Daoy (cell line): ENCODE measurements at places on chromosomes 2 and 18. TPM values are rescaled to one million over a fixed set of nuclear protein-coding genes. Genes with fewer than 3 reads are reported as not detected.

Gene SLC23A3
- total RNA-seq = 0.63 and 0.86 TPM in 2 replicates

Gene HOXD10
- 14.8 and 18.6 TPM in 2 replicates for total RNA-seq

Gene ZAP70
- total RNA-seq = 0.33 and 0.46 TPM in 2 replicates

Gene AQP12A
- not detected in 2 replicates for total RNA-seq

Gene DPYSL5
- 1.0 and 1.9 TPM in 2 replicates for total RNA-seq

Gene CGREF1
- 3.4 and 8.6 TPM in 2 replicates for total RNA-seq

Gene NR4A2
- 0.06 TPM in 1 of 2 replicates, not detected in the other for total RNA-seq

Gene SSB
- 172 and 179 TPM in 2 replicates for total RNA-seq

Gene RBM44
- total RNA-seq = 0.06 and 0.30 TPM in 2 replicates

Gene LYG2
- total RNA-seq = not detected in 2 replicates

Gene ADAM23
- total RNA-seq = 1.1 and 2.5 TPM in 2 replicates

Gene MBD5
- 2.9 and 5.1 TPM in 2 replicates for total RNA-seq

Gene SPC25
- 59.7 and 148 TPM in 2 replicates for total RNA-seq

Gene C2orf92
- total RNA-seq = 0.24 and 4.9 TPM in 2 replicates

Gene FAM110C
- total RNA-seq = 0.57 and 2.2 TPM in 2 replicates

Gene CACNB4
- total RNA-seq = 0.12 and 0.17 TPM in 2 replicates

Gene UGT1A5
- 0.34 TPM in 1 of 2 replicates, not detected in the other for total RNA-seq

Gene GNAL
- total RNA-seq = 0.74 and 0.97 TPM in 2 replicates

Gene PLA2R1
- 0.68 and 1.4 TPM in 2 replicates for total RNA-seq

Gene CHRNG
- total RNA-seq = not detected in 2 replicates

Gene ARHGEF33
- 0.03 TPM in 1 of 2 replicates, not detected in the other for total RNA-seq

Gene PDCD1
- not detected in 2 replicates for total RNA-seq
